ENCODE measurements at places on chromosomes 11 and 22.

GRCh38 chr11:111642542-111642941, 40.3 kb downstream of the SIK2 start:
- no peak for DNase-seq

DNA sequence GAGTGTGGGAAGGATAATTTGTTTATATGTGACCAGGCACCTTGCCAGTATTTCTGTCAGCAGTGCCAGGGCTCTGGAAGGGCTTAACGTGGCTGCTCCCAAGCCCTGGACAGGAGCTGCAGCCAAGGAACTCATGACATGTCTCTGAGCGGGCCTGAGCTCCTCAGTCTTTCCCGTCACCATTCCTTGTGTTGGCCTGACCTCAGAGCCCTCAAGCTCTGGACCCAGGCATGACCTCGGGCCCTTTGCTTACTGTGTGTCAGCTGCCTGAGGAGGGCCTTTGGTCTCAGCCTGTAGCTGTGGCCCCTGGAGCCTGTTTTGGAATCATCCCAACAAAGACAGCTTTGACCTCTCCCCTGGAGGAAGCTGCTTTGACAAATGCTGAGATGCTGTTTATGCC, 264.1 kb upstream of the PLET1 start:
- DNase-seq: no peak

GRCh38 chr11:118527109-118527508, at the start of gene TTC36:
TTC36 (plus strand) TSS chr11:118527474; CDS start chr11:118527495, 21 bp downstream.
- DNase-seq: no peak

GRCh38 chr11:66561178-66561974, 7.0 kb downstream of the CTSF start:
- no peak for DNase-seq

DNA sequence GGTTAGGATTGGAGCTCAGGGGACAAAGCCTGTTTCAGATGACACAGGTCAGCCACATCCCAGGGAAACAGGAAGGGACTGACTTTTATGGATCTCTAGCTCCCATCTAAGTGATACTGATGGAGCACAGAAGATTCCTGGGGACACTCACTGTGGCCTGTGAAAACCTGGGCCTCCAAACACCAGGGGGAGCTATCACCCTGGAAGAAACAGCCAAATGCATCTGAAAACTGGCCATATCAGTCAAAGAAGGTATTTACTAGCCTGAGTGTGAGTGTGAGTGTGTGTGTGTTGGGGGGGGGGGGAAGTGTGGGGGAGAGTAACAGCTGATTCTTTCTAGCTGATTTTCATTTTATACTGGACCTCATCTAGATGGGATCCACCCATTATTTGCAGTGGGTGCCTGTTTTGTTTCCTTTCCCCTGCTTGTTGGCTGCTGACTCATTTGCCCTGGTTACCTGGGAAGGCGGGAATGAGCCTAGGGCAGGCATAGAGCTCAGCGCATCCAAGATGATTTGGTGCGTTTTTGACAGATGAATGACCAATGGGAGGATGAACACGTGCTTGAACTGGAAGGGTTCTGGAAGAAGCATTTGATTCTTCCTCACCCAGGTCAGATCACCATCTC, 284.0 kb downstream of the KIRREL3 start:
- DNase-seq: no peak

DNA sequence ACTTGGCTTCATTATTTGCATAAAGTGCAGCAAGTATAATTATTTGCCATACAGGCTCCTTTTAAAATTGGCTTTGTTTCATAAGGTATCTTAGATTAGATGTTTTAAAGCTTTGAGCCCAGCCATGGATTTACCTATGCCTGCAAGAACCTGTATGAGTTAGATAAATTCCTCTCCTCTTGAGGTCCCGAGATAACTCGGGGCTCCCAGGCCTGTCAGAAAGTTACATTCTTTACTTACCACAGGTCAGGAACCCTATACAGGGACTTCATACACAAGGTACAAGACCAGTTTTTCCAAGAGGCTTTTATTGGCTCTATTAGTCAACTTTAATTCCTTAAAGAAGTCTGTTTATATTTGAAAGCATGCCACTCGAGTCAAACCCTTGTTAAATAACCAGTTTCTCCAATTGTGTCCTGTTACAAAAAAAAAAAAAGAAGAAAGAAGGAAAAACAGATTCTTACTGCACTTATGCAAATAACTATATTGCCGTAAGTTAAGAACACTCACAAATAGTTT, 2.3 kb upstream of the C1QTNF6 start:
- DNase-seq: no peak

- no peak for DNase-seq
Measured at GRCh38 chr11:128502726-128503125, 84.6 kb downstream of the ETS1 start.

DNA sequence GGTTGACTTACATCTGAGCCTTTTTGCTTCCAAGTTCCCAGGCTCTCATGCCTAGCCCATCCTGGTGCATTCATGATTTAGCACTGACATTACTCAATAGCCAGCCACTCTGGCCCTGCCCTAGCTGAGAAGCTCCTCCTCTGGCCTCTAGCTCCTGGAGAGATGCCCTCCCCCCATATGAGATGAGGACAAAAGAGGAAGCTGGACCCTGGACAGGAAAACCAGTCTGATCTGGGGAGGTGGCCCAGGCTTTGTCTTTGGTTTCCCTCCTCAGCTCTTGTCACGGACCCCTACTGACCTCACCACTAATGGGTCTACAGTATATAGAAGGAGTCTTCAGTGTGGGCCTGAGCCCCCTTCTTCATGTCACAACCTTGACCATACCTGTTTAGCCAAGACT, 3.0 kb downstream of the RHOG start:
- DNase-seq: no peak

- no peak for DNase-seq
Measured at GRCh38 chr11:100785148-100785983, 98.3 kb downstream of the ARHGAP42 start.

DNA sequence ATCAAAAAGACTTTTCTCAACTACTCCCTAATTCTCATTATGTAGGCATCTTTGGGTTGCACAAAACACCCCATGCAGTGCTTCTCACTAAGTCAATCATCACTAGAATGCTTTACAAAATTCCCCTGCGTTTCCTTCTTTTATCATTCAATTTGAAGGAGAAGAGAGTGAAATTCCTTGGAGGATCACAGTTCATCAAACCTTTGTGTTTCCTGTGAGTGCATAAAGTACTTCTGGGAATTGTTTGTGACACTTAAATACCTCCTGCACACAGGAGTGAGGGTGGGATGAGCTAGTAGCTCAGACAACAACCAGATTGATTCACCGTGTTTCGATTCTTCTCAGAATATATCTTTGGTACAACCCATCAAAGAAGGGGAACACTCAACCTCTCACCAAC, 3.7 kb upstream of the OR5AR1 start:
- DNase-seq: no peak

- DNase-seq: no peak
Measured at GRCh38 chr22:46809153-46809885, 46.9 kb downstream of the TBC1D22A start.

GRCh38 chr11:20599221-20600019, at the start of gene SLC6A5:
SLC6A5 (plus strand) TSS chr11:20599608; CDS start chr11:20599673, 65 bp downstream.
- no peak for DNase-seq

GRCh38 chr11:86785576-86785975, 14.8 kb upstream of the PRSS23 start:
- DNase-seq: no peak

DNA sequence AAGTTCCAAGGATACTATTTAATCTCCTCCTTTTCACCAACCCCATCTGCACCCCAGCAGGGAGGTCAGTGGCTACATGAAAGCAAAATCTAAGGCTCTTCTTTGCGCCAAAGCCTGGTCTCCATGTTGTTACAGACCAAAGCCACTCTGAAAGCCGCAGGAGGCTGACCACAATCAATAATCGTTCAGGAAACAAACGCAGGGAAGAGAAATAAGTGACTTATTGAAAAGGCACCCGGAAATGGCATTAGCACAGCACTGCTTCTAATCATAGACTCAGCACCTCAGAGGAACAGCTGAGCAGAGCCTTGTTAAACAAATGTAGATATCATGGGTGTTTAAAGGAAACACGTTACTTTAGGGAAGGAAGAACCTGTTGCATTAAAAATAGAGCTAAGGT, 183.9 kb downstream of the KIRREL3 start:
- DNase-seq: no peak

- no peak for DNase-seq
Measured at GRCh38 chr11:97201743-97202612, 812.2 kb downstream of the JRKL start.

GRCh38 chr11:57792060-57792541, 30.5 kb downstream of the CTNND1 start:
- peak; percentile 67 for DNase-seq

DNA sequence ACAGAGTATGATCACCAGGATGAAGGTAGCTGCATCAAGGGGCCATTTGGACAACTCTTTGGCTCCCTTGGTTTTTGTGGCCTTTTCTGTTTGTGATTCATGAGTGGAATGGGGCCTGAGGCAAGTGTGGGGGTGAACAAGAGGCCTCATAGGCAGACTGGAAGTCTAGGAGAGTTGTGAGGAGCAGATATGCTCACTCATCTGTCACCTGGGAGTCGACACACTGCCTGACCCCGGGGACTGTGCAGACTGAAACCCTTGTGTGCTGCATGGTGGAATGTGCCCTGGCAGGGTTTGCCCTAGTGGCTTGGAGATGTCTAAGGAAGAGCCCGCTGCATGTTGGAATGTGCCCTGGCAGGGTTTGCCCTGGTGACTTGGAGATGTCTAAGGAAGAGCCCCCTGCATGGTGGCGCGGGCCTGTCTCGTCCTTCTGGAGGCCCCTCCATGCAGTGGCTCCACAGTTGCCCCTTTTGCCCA, 60.0 kb downstream of the MED15 start:
- no peak for DNase-seq

DNA sequence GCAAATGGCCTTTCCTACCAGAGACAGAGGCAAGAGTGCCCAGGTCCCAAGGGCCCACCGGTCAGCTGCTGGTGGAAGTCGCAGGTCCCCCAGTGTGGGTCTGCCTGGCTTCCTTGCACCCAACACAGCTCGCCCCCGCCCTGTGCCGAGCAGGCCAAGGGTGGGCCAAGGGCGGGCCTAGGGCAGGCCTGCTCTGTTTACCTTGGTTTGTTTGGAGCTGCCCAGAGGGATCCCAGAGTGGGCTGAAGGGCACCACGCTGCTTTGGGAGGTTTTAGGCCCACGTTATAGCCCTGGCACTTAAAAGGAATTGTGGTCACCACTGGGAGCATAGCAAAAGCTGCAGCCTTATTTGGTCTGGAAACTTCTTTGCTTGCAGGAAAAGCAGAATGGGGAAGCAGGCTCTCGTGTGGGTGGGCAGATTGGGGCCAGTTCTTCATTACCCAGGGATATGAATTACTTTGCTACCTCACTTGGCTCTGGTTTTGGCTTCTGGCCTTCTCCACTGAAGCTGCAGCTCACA, 38.0 kb downstream of the MRGPRD start:
- no peak for DNase-seq

- DNase-seq: no peak
Measured at GRCh38 chr22:48736593-48737460, 1090.8 kb downstream of the BRD1 start.

- no peak for DNase-seq
Measured at GRCh38 chr22:36153501-36154422, 6.8 kb downstream of the APOL3 start.

GRCh38 chr11:86891036-86891435, 64.2 kb downstream of the FZD4 start:
- no peak for DNase-seq

- DNase-seq: no peak
Measured at GRCh38 chr11:22626573-22627239, 1.1 kb upstream of the FANCF start.

GRCh38 chr11:96162816-96163499, 180.0 kb downstream of the MAML2 start:
- no peak for DNase-seq

DNA sequence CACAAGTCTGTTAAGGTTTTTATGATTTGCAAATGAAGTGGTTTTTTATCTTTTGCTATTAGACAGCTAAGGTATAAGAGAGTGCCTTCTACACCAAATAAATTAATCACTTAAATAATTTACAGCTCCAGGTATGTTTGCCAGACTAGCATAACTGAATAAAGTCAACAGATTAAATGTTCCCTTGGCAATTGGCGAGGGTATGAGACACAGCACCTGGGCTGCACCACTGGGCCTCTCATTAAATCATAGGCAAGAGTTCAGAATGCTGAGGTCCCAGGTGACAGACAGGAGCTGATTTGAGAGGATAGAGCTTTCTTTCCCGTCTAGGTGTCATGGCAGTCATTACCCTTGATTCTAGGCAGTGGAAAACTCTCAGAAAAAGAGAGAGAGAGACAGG, 62.6 kb upstream of the WT1 start:
- no peak for DNase-seq

GRCh38 chr11:47308050-47308823, 38.3 kb downstream of the MADD start:
- no peak for DNase-seq

DNA sequence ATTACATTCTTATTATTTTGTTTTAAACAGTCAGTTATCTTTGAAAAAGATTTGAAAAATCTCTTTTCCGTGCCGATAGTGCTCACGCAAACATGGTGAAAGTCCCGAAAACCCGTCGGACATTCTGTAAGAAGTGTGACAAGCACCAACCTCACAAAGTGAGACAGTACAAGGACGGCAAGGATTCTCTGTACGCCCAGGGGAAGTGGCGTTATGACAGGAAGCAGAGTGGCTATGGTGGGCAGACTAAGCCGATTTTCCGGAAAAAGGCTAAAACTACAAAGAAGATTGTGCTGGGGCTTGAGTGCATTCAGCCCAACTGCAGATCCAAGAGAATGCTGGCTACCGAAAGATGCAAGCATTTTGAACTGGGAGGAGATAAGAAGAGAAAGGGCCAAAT, 28.7 kb upstream of the CTSD start:
- no peak for DNase-seq
